ENCODE measurements at places on chromosomes 5 and 9. TPM values are rescaled to one million over a fixed set of nuclear protein-coding genes. Genes with fewer than 3 reads are reported as not detected.
A peak's percentile ranks its signal among the peaks of the same experiment; 100 is the strongest.

CKS2 gene
- 934 TPM for total RNA-seq

SPATA31E1 gene
- total RNA-seq, result not detected

ADCY2 gene
- total RNA-seq, result under 0.01 TPM

SLCO4C1 gene
- total RNA-seq, result under 0.01 TPM

CCDC171 gene
- 0.68 TPM for total RNA-seq

TLE4 gene
- total RNA-seq, result 16.4 TPM

SLC23A1 gene
- not detected for total RNA-seq

DNA sequence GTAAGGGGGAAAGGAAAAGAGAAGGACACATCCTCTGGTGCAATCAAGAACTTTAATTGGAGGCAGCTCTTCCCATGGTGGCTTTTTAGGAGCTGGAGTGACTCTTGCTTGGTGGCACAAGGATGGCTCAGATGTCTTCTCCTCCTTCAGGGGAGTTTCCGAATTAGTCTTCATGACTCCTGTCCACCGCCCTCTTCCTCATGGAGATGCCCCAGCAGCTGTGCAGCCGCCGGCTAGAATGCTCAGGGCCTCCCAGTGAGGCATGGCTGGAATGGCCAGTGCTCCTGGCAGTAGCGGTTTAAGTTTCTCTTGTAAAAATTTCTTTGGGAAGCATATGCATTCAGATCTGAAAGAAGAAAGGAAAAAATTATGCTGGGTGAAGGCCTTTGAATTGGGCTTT lies 8.8 kb upstream of the TEX53 start:
- DNase-seq, result no peak

- no peak for DNase-seq
Measured at GRCh38 chr9:124768334-124768733, 2.8 kb downstream of the NR6A1 start.

DNA sequence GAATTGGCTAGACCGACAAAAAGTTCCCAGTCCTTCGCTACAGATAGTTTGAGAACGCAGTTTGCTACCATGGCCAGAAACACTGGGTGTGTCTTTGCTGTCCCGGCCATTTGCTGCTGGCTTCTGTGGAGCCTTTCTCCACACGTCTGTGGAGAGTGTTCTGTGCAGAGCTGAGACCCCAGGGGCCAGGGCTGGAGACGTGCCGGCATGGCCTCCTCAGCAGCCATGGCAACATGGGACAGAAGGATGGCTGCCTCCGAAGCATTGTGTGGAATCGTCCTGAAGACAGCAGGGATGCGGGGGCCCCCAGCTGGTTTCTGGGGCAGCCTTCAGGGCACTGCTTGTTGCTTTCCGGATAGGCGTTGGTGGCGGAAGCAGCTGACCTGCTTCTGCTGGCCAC lies 142.8 kb downstream of the GADD45G start:
- DNase-seq, result no peak

DNA sequence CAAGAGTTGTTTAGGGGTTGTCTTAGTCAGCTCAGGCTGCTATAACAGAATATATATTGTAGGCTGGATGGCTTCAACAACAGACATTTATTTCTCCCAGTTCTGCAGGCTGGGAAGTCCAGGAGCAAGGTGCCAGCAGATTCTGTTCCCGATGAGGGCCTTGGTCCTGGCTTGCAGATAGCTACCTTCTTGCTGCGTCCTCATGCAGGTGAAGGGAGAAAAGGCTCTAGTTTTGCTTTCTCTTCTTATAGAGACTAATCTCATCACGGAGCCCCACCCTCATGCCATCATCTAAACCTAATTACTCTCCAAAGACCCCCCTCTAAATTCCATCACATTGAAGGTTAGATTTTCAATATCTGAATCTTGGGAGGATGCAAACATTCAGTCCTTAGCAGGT lies 246.0 kb upstream of the ANKRD55 start:
- no peak for DNase-seq

DNA sequence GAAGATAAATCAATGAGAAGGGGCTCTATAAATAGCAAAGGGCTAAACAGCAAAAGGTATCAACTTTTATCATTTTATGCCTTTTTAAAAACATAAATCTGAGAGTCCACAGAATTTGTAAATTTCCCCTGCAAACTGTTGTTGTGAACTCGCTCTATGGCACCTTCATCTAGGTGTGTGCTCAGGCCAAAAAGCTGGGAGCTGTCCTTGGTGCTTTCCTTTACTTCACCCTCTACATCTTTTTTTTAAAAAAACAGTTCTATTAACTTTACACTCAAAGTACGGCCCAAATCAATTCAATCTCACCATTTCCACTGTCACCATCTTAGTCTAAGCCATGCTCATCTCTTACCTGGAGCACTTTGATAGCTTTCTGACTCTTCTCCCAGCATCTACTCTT lies 108.2 kb upstream of the GPR151 start:
- DNase-seq, result no peak

GRCh38 chr5:179337796-179338676 lies 7.2 kb downstream of the ADAMTS2 start:
- DNase-seq, result no peak

DNA sequence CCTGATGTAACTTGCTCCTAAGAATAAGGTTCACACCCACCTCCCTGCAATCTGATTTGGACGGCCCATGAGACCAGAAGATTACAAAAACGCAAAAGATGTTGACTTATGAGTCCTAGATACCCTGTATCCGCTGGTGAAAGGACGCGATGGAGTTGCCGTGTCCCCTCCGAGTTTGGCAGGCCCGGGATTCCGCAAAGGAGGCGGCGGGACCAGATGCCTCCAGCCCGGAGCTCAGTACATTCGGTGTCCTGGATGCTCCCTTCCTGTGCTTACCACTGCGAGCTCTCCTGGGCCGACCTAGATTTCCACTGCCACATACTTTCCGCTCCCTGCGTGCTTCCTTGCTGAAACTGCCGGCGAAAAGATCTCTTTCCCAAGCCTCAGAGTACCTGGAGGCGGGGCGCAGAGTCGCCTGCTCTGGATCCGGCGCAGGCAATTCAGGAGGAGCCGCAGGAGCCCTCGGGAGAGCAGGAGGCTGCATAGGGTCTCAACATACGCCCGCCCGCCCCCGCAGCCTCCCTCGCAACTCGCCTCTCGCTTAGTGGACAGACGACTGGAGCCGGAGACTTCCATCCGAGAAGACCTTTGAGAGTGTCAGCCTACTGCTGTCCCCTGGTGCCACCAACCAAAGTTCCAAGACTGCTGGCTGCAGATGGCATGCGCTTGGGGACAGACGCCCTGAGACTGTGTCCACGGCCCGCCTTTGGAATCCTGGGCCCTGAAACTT lies 39.8 kb downstream of the ANXA2R start:
- DNase-seq, result no peak

DNA sequence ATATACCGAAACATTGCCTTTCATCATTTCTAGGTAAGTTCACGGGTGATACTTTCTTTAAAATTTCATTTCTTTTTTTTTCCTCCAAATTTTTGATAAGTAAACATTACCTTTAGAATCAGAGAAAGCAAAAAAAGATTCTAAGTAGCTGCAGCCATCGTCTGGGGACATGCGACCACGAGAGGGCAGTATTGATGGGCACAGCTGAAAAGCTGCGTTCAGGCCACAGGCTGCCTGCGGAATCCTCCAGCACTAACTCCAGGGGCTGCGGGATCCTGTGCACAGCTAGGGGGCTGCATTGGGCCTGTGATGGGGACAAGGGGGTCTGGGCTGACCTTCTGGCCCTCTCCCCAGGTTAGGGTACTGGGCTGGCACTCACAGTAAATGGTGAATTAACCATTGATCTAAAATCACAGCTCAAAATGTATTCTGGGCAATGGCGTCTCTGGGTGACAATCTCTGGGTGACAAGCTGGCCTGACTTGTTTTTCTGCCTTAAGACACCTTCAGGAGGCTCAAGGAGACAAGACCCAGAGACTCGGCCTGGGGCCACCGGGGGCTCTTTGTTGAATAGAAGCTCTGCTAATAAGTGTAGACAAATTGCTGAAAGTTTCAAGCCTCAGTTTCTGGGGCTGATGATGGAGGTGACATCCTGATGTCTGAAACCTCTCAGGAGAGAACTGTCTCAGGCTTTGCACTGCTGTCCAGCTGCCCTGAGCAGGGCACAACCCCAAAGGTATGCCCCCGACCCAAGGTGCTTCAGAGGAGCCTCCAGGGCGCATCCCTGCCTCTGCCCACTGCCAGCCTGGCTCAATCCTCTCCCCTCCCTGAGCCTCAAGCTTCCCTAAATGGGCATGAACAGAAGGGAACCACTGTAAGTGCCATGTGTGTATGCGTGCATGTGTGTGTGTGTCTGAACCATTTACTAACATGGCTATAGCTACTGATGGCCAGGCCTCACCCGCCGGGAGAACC lies 44.3 kb upstream of the SARDH start:
- DNase-seq, result peak; percentile 48

GRCh38 chr5:107213025-107213424 lies 457.7 kb downstream of the EFNA5 start:
- peak; percentile 1 for DNase-seq

DNA sequence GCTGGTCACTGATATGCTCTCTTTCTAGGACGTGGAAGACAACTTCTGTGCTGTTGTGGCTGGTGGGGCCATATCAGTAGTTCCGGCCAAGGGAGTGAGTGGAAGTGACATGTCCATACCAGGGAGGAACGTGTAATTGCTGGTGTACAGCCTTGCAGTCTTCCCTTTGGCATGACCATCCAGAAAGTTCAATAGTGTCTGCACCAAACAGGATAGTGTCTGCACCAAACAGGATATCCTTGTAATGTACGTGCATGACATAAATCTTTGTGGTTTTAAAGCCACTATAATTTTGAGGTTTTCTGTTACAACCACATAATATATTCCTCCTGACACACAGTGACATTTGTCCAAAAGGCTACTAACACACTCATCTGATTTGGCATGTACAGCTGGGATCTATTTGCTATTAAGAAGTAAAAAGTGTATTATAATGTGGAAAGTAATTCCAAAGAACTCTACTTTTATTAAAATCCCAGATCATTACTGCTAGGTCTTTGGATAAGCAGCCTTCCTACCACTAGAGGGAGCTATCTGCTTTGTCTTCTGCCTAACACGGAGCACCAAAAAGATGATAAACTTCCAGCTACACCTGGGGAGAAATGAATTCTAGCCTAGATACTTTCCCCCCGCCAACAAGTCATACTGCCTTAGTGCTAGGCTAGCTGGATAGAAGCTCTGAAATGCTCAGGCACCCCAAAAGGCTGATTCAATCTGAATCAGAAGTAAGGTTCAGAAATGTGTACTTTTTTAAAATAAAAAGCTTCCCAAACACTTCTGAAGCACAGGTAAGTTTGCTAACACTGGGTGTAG lies 52.7 kb downstream of the RNF145 start:
- DNase-seq, result peak; percentile 58
